ENCODE measurements at places on chromosomes 2 and 18. TPM values are rescaled to one million over a fixed set of nuclear protein-coding genes. Genes with fewer than 3 reads are reported as not detected.

Gene DSC3
- 0.17 TPM for total RNA-seq

Gene ACTG2
- 16.5 TPM for total RNA-seq

Gene IL37
- total RNA-seq: not detected

Gene ABCB11
- total RNA-seq: not detected

Gene AQP12A
- total RNA-seq: not detected

Gene PTH2R
- under 0.01 TPM for total RNA-seq

Gene ARHGAP25
- total RNA-seq: 0.30 TPM

Gene CDH2
- 12.0 TPM for total RNA-seq
